HS-27A (cell line): ENCODE measurements at places on chromosomes 6 and 20.

DNA sequence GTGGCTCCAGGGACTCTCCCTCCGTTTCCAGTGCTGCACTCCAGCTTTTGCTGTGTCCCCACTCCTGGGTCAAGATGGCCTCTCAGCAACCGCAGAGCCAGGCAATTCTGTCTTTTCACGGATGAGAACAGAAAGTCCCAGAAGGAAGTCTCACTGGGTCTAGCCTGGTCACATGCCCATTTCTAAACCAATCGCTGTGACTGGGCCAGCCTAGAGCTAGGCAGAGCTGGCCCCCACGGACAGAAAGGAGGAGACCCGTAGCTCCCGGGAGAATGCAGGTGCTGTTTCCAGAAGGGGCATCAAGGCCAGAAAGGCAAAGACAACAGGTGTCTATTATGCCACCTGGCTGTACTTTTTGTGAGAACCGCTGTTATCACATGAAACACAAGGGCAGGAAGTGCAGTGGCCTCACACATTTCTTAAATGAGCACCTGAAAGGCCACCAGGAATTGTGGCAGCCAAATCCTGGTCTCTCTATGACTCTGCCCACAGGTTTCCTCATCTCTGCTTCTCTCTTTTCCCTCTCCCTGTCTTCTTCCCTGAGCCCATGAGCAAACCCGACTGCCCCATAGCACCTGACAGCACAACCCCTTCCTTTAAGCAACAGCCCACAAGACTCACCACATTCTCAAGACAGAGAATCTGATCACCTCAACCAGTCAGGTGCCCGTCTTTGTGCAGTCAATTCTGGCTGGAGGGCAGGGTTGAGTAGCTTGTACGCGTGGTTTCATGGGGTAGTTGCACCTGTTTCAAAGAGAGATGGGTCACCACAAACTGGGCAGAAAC, 37.1 kb upstream of the B4GALT5 start:
- no peak for DNase-seq

GRCh38 chr6:125733516-125734300, 15.7 kb upstream of the HEY2 start:
- DNase-seq: no peak

DNA sequence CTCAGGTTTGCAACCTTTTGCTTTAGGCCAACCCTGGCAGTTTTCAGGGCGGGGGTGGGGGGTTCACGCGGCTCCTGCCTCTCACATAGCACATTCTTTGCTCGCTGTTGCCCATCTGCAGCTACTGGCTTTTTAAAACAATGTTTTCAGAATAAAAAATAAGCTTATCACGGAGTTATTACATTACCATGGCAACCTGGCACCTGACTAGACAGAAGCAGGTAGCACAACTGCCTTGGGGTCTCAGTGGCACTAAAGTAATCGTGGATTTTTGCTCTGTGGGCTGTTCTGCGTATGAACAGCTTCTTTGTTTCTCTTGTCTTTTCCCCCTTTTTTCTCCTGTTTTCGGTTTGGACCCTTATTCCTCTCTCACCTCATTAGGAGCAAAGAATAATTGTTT, 9.1 kb upstream of the MANBAL start:
- no peak for DNase-seq

GRCh38 chr6:31614075-31614619, 887 bp upstream of the AIF1 start:
- no peak for DNase-seq

- DNase-seq: no peak
These were observed 132.4 kb downstream of the ELOVL4 start for GRCh38 chr6:79814940-79815339.

- DNase-seq: no peak
These were observed 1066.5 kb upstream of the MANEA start for GRCh38 chr6:94510877-94511276.

DNA sequence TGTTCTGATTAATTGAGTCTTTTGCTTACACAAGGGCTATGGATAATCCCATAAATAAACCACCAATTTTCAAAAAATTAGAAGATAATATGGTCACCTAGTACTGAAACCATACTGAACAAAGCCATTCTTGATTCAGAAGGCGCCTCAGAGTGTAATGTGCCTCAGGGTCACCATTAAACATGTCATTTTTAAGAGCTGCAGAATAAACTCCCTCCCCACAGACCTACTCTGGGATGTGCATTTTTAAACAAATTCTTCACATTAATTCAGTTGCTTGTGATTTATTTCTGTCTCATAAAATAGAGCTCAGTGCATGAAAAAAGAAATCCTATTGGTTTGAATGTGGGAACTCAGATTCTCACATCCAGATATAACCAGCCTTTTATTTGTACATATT, 202.1 kb upstream of the HEY2 start:
- DNase-seq: no peak

- peak; percentile 83 for DNase-seq
These were observed 3.5 kb upstream of the EFHC1 start for GRCh38 chr6:52416629-52417151.

DNA sequence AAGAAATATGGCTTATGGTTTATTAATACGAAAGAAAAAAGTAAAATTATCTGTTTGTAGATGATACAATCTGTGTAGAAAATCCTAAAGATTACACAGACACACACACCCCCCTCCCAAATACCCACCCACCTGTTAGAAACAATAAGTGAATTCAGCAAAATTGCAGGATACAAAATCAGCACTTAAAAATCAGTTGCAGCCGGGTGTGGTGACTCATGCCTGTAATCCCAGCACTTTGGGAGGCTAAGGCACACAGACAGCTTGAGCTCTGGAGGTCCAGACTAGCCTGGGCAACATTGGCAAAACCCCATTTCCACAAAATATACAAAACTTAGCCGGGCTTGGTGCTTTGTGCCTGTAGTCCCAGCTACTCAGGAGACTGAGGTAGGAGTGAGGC, 42.3 kb downstream of the NINL start:
- DNase-seq: no peak

GRCh38 chr6:107187630-107188029, 72.3 kb upstream of the BEND3 start:
- no peak for DNase-seq

- no peak for DNase-seq
These were observed 263.9 kb downstream of the DLL1 start for GRCh38 chr6:170026751-170027646.

DNA sequence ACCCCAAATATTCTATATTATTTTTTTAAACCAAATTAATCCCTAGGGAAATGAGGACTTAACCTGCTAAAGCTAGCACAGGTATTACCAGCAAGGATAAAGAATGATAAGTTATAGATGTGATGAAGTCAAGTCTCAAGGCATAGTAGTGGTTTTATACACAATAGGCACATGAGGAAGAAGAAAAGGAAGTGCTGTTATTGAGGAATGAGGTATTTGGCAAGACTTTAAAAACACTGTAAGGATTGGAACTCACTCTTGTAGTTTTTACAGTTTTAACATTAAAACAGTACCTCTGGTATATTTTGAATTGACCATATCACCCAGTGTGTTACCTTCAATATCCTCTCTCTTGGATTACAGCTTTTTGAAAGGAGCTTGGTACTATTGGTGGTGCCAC, 54.6 kb downstream of the PHF3 start:
- no peak for DNase-seq

- DNase-seq: no peak
These were observed 102.8 kb downstream of the MTFR2 start for GRCh38 chr6:136147342-136147741.

DNA sequence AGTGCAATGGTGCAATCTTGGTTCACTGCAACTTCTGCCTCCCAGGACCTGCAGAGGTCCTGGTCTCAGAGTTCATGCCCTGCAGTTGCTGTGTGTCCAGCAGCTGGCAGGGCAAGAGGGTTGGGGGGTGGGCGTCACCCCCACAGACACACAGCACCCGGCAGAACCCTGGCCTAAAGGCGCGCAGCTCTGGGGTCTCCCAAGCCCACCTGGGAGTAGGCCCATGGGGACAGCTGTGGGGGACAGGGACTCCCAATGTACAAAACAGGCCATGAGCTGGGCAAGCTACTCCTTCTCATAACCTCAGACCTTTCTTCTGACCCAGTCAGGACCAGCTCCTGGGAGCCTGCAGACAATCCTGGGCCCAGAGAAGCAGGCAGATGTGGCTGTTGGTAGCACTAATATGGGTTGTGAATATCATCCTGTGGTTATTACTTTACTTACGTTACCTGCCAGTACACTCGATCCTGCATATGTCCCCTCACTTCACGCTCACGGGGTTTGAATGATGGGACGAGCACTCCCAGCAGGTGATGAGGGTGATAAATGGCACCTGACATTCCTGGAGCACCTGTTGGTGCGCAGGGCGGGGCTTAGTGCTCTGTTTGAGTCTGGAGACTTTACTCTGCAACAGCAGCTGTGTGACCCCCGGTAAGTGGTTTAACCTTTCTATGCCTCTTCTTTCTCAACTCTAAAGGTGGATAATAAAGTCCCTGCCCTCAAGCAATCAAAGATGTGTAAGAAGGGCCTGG, 39.9 kb upstream of the SULF2 start:
- DNase-seq: no peak

DNA sequence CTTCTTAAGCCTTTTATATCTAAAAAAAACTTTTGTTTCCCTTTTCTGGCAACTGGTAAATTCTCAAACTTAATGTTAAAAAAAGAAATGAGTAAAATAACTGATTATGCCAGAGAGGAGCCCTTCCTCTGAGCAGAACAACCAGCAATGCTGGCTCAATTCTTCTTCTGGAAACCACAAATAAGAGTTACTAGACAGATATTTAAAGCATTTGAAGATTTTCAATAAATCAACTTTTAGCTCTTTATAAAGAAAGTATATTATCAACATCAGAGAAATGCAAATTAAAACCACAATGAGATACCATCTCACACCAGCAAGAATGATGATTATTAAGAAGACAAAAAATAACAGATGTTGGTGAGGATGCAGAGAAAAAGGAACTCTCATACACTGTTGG, 61.1 kb upstream of the TCF21 start:
- no peak for DNase-seq

GRCh38 chr6:15779726-15780125, 116.9 kb upstream of the DTNBP1 start:
- DNase-seq: no peak
